NCI-H1436 (cell line): ENCODE measurements at places on chromosomes 16 and 17.

GRCh38 chr16:17384471-17384870, 86.3 kb downstream of the XYLT1 start:
- DNase-seq, result no peak

GRCh38 chr17:37047631-37048104, 98.9 kb downstream of the AATF start:
- peak; percentile 92 for DNase-seq

DNA sequence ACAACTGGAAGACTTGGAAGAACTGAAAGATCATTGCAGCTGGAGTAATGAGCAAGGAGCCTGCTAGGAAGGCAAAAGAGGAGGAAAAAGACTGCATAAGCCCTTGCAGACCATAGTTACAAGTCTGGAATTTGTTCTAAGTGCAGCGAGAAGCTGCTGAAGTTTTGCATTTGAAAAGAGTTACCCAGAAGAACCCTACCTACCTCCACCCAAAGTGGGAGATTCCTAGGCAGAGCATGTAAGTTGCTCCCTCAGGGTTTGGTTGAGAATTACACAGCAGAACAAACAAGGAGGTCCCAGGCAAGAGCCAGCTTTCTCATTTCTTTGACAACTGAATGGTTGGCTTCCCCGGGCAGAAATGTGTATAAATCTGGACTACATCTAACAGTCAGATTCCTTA, 118.7 kb upstream of the NUDT7 start:
- DNase-seq, result no peak

GRCh38 chr17:18141210-18141803, 32.8 kb downstream of the MYO15A start:
- DNase-seq, result peak; percentile 67

DNA sequence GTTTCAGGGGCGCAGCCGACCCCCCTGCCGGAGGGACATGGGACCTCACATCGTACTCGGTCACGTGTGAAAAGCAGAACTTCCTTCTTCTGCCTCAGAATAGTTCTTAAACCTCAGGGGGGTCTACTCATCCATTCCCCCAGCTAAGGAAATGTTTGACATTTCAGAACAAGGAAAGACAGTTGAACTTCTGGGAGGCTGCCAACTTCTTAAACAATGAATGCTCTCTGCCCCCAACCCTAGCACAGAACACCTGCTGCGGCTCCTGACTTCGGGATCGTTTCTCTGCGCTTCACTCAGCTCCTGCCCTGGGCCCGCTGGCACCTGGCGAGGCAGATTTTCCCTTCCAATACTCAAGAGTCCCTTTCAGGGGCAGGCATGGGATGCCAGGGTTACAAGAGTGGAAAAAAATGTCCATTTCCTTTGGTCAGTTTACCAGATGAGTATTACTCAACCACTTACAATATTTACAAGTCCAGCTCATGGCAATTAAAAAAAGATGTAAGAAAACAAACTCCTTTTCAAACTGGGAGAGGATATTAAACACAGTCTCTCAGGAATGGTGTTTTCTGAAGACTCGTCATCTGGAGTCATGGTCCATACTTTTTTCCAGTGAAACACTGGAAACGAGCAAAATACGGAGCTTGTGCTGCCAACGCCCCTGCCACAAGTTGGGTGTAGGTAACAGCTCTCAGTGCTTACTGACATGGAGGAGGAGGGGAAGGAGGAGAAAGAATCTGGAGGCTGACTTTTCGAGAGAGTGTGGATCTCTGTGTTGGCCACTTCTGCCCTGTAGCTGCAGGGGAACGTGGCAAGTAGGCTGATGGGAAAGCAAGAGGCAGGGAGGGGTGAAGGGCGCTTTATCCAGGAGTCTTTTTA, 235.7 kb downstream of the NTN1 start:
- no peak for DNase-seq

DNA sequence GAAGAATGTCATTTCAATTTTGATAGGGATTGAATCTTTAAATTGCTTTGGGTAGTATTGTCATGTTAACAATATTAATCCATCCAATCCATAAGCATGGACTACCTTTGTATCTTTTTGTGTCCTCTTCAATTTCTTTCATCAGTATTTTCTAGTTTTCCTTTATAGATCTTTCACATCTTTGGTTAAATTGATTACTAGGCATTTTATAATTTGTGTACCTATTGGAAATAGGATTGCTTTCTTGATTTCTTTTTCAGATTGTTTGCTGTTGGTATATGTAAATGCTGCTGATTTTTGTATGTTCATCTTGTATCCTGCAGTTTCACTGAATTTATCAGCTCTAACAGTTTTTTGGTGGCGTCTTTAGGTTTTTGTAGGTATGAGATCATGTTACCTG, 24.1 kb upstream of the BCAS3 start:
- no peak for DNase-seq

GRCh38 chr17:2336215-2336851, at the start of gene TSR1:
TSS of gene TSR1 (minus strand) at chr17:2336457. CDS start at chr17:2336427, 30 bp downstream.
- peak; percentile 89 for DNase-seq

DNA sequence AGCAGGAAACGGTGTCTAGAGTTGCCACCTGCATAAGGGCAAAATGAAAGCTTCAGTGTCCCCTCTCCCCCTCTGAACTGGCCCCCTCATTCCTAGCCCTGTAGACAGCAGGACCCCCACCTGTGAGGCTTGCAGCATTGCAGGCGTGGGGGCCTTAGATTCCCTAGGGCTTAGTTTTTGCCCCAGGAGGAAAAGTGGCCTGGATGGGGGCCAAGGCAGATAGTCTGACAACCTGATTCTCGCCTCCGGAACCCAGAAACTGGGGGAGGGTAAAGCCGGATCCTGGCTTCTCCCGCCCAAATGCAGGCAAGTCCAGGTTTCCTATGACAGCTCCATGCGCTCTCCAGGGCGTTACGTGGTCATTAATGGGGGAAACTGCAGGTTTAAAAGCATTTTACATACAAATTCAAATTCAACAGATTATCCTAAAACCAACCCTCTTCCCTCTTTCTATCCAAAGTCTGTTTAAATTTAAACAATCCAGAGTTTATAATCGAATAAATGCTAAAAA, 678 bp upstream of the HOXB6 start:
- DNase-seq, result no peak

GRCh38 chr17:17413821-17414220, 63.0 kb upstream of the MED9 start:
- DNase-seq, result no peak

DNA sequence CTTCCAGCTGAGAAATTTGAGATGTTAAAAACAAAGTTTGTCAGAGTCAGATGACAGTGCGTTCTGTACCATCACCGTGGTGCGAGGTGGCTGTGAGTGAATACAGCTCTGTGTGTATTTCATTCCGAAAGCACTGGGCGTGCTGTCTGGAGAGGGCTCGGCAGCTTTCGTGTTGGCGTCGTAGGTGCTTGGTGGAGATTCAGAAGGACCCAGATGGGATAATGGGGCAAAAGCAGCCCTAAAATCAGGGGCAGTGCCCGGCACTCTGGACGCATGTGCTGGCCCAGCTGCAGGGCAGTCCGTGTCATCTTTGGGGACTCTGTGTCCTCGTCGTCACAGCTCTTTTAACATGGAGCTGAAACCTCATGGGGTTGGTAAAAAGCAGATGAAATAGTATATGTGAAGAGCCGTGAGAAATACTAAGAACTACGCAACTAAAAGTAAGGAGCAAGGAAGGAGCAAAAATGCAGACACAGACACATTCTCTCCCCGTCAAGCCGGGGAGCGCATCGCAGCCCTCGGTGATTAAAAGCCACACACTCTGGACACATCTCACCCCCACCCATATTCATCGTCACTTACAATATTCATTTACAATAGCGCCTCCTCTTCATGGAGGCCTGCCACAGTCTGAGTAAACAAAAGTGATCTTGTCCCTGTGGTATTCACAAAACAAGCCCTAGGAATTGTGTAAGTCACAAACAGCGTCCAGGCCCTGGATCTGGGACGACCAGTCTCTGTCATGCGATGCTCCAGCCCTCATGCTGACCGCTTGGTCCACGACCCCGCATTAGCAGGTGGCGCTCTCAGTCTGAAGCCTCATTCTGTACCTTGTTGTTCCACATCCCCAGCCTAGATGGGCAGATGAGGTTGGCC, 206.7 kb downstream of the RPTOR start:
- no peak for DNase-seq

GRCh38 chr16:49843758-49844157, 12.2 kb downstream of the ZNF423 start:
- DNase-seq, result no peak

DNA sequence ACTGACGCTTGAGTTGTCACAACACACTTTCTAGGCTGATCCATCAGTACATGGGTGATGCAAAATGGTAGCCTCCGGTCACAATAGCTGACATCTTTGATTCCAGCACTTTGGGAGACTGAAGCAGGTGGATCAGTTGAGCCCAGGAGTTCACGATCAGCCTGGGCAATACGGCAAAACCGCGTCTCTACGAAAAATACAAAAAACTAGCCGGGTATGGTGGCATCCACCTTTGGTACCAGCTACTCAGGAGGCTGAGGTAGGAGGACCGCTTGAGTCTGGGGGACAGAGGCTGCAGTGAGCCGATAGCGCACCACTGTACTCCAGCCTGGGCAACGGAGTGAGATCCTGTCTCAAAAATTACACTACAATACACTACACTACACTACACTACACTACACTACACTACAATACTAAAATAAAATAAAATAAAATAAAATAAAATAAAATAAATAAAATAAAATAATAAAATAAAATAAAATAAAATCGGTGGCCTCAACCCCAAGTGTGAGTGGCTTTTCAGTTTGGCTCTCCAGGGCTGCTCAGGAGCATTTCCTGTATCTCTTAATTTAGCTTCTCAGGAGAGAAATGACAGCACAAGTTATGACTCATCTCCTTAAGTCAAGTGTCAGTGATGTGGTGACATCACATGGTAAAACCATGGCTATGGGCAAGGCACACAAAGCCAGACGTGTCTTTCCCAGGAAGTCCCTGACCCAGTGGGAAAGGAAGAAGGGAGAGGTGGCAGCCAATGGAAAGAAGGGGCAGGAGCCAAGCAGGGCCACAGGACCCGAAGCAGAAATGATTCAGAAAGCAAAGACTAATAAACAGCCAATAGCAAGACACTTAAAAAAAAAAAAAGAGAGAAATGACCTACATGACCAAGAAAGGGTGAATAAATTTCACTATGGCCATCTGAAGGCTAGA, 75.3 kb upstream of the TBC1D3K start:
- no peak for DNase-seq

GRCh38 chr17:19000531-19001325, 3.8 kb downstream of the FAM83G start:
- DNase-seq, result no peak

GRCh38 chr16:48611329-48612137, 1.6 kb upstream of the N4BP1 start:
- peak; percentile 50 for DNase-seq

DNA sequence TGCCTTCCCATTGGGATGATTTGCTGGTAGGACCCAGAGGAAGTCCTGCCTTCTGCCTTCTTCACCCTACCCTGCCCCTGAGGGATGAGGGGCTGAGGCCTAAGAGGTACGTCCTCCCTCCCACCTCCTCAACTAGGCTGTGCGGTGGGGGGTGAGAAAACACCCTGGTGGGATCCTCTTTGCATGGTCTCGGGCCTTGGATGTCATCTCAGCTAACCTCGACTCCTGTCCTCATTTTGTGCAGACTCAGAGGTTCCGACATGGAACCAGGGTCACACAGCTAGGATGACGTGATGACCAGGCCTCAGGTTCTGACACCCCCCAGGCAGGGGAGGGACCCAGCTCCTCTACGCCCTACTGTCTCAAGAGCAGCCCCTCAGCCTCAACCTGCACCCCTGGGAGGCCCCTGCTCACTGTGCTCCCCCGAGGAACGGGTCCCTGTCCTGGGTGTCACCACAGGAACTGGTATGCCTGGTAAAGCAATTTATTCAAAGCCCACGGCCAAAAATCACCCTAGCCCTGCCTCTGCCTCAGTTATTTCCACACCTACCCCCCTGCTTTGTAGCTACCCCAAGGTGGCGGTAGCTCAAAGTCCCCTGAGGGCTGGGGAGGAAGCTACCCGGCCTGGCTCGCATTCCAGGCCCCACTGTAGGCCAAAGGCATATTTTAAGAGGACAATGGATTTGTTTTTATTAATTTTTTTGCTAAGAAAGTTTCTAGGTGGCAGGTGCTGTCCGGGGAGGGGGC, 17.5 kb downstream of the UNC13D start:
- no peak for DNase-seq

GRCh38 chr17:6938637-6939036, 57.2 kb upstream of the ALOX12 start:
- DNase-seq, result no peak

GRCh38 chr17:21303441-21304065, 19.0 kb downstream of the MAP2K3 start:
- no peak for DNase-seq

DNA sequence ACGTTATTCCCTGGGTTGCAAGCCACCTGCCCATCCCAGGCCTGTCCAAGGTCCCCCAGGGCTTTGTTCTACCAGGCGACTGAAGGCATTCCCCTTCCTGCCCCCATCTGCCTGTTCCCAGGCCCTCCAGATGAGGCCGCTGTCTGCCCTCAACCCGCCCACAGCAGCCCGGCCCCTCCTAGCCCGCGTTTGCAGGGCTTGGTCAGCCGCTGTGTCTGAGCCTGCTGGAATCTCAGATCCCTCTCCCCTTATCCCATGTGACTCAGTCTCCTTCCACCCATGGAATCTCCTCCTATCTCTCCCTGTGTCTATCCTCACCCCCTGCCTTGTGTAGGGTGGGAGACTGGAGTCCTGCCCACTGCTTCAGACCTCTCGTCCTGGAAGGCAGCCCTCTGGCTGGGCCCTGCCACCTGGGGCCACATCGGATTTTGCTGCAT, 186.0 kb upstream of the TNRC6C start:
- DNase-seq, result peak; percentile 74

- no peak for DNase-seq
These were observed 3.8 kb upstream of the DCAF7 start for GRCh38 chr17:63546308-63547082.

- no peak for DNase-seq
These were observed 127.6 kb downstream of the KIF2B start for GRCh38 chr17:53950207-53950857.

DNA sequence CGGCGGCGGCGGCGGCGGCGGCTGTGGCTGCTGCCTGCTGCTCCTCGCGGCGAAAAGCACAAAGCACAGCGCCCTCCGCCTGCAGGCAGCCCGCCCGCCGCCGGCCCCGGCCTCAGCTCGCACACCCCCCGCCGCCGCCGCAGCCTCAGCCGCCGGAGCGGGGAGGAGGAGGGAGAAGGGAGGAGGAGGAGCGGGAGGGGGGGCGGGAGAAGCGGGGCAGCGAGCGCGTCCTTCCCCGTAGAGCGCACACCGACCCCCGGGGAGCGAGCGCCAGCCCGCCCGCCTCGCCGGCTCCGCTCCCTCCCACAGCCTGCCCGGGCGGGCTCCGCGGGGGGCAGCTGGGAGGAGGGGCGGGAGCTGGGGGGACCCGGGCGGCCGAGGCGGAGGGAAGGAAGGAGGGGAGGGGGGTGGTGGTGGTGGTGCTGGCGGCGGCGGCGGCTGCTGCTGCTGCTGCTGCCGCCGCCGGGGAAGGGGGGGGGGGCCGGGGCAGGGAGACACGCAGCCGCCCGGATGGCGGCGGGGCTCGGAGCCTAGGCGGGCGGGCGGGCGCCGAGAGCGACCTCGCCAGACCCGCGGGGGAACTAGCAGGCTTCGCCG, at the start of gene UBTF:
Gene UBTF, minus strand, starts transcription at position 60 of the 597 bp plus-strand sequence. CDS start 1,446 bp downstream, outside the sequence.
- peak; percentile 74 for DNase-seq

DNA sequence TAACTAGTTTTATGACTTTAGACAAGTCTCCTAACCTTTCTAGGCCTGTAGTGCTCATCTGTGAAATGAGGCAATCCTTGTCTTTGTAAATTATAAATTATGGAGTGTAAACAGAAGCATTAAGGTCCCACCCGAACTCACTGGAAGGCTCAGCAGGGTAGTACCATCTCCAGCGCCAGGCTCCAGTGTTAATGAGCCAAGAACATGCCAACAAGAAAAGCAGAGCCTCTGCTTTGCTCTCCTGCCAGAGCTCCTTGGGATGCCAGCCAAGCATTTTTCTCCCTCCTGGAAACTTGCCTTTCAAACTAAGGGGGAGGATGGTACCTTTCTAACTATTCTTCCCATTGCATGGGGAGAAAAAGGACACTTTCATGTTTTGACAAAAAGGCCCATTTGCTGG, 14.9 kb downstream of the LIMD2 start:
- DNase-seq, result no peak
